Naive B cell (primary cell): ENCODE measurements at places on chromosomes 5 and 9. TPM values are rescaled to one million over a fixed set of nuclear protein-coding genes. Genes with fewer than 3 reads are reported as not detected.

Gene TTC39B
- 3.6 TPM for polyA plus RNA-seq

Gene SARDH
- polyA plus RNA-seq: not detected

Gene SHISAL2B
- not detected for polyA plus RNA-seq

Gene OTP
- not detected for polyA plus RNA-seq

DNA sequence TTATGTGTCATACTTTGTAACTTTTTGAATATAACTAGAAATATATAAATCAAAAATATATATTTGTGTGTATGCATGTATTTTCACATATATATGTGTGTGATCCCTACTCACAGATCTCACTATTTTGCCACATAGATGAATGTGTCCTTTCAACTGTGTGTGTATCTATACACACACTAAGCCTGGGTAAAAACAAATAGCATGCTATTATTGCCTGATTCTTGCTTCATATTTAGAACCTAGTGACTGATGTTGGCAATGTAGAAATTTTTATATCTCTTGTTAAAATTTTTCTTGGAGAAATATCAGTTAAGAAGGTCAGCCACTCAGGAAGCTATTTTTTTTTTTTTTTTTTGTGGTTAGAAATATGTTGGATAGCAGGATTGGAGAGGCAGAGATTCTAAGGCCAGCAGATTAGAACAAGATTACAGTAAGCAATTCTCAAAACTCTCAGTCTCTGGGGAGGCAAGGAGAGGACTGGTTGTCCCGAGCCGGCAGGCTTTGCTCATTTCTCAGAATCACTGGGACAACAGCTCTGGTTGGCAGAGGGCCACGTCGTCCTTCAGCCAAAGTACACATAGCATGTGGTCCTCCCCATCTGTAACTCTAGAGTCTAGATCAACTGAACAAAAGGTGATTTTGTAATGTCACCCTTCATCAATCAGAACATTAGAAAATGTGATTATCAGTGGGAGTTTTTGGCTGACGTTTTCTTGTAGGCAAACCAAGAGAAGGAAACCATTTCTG, 19.7 kb downstream of the C6 start:
- H3K4me3 ChIP-seq: no peak overlapping the region
- H3K27ac ChIP-seq: no peak overlapping the region
- H3K4me1 ChIP-seq: no peaks in the 10 kb centered on the region

GRCh38 chr5:17276445-17276844, 59.0 kb downstream of the BASP1 start:
- peak overlapping the region; percentile 42 for H3K4me3 ChIP-seq
- DNase-seq: peak; percentile 14
- H3K4me1 ChIP-seq: peaks cover 54% of the 10 kb centered on the region
- H3K27ac ChIP-seq: peak overlapping the region; percentile 86

GRCh38 chr9:118414676-118415075, 710.5 kb downstream of the TLR4 start:
- no peak for DNase-seq
- H3K4me3 ChIP-seq: no peak overlapping the region
- no peak overlapping the region for H3K27ac ChIP-seq
- H3K27me3 ChIP-seq: no peaks in the 10 kb centered on the region
- no peaks in the 10 kb centered on the region for H3K4me1 ChIP-seq

- H3K4me3 ChIP-seq: no peak overlapping the region
- H3K27me3 ChIP-seq: no peaks in the 10 kb centered on the region
- no peak overlapping the region for H3K27ac ChIP-seq
Measured at GRCh38 chr5:126656401-126657007, 55.8 kb downstream of the PHAX start.

- no peaks in the 10 kb centered on the region for H3K4me1 ChIP-seq
- no peak overlapping the region for H3K27ac ChIP-seq
- peaks cover 5% of the 10 kb centered on the region for H3K27me3 ChIP-seq
- H3K36me3 ChIP-seq: no peaks in the 10 kb centered on the region
- no peak overlapping the region for H3K4me3 ChIP-seq
Measured at GRCh38 chr9:106972082-106972481, 109.1 kb downstream of the ZNF462 start.

GRCh38 chr5:6432206-6432605, 16.5 kb upstream of the UBE2QL1 start:
- peaks cover 16% of the 10 kb centered on the region for H3K27me3 ChIP-seq
- no peak overlapping the region for H3K27ac ChIP-seq
- no peaks in the 10 kb centered on the region for H3K36me3 ChIP-seq
- no peak for DNase-seq

DNA sequence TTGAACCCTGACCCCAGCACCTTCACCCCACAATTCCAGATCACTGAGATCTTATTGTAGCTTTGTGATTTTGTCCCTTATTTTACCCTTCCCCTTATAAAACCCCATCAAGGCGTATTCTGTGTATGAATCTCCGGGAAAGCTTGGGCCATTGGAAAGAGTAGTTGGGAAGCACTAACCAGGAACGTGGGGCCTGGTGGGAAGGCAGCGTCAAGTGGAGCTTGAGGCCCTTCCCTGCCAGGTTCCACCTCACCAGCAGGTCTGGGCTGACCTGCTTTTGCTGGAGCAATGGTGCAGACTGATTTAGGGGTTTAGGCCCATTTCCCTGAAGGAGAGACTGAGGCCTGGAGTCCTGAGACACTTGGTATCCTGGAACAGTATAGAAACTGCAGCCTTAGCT, 9.3 kb downstream of the PHF2 start:
- peaks cover 38% of the 10 kb centered on the region for H3K4me1 ChIP-seq
- H3K36me3 ChIP-seq: no peaks in the 10 kb centered on the region
- no peak overlapping the region for H3K4me3 ChIP-seq
- no peak for DNase-seq
- H3K27me3 ChIP-seq: no peaks in the 10 kb centered on the region
